ENCODE measurements at places on chromosomes 7 and 10. TPM values are rescaled to one million over a fixed set of nuclear protein-coding genes. Genes with fewer than 3 reads are reported as not detected.

TMEM209 gene
- 9.9 TPM for polyA plus RNA-seq

ZNF467 gene
- 3.0 TPM for polyA plus RNA-seq

ASAH2B gene
- polyA plus RNA-seq, result 3.0 TPM

HTR5A gene
- not detected for polyA plus RNA-seq

MPP7 gene
- polyA plus RNA-seq, result 5.5 TPM

PLXNA4 gene
- polyA plus RNA-seq, result not detected

SLC18A3 gene
- not detected for polyA plus RNA-seq

CALN1 gene
- under 0.01 TPM for polyA plus RNA-seq
